ENCODE measurements at places on chromosomes 4 and X. TPM values are rescaled to one million over a fixed set of nuclear protein-coding genes. Genes with fewer than 3 reads are reported as not detected.

DNA sequence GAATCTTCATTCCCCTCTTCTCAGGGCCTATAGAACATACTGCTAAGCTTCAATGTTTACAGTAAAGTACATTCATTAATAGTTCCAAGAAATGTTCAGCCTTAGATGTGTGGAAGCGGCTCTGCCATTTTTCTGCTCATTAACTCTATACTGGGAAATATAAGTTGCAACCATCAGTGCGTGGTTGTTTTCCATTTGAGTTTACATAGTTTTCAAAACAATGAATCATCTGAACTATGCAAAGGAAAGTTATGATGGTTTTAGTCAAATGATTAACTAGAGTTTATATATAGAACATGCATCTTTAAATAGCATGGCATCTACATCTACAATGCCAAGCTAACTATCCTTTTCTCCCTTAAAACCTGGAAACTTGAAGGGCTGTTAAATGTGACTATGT lies 29.6 kb downstream of the LEF1 start:
- no peak for DNase-seq

- no peak for DNase-seq
Observed at GRCh38 chr4:40831146-40831907, 81.6 kb downstream of the NSUN7 start.

- DNase-seq = no peak
Observed at GRCh38 chr4:38769857-38770256, 12.9 kb downstream of the TLR10 start.

GRCh38 chrX:31007321-31007720 lies 64.5 kb downstream of the FTHL17 start:
- no peak for DNase-seq

DNA sequence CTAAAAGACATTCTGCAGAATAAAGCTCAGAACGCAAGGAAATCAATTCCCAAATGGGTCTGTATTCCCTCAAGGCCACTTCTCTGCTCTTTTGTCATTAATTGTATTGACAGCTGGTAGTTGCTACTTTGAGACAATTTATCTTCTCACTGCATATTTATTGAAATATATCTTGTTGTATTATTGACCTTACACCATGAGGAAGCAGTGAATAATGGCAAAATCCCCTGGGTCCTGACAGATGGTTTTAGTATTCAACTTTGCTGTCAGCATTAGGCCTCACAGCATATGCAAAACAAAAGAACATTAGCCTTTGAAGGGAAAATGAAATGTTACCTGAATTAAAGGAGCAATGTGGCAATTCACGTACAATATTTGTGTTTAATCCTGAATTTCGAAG lies 406.1 kb upstream of the TRAM1L1 start:
- no peak for DNase-seq

DNA sequence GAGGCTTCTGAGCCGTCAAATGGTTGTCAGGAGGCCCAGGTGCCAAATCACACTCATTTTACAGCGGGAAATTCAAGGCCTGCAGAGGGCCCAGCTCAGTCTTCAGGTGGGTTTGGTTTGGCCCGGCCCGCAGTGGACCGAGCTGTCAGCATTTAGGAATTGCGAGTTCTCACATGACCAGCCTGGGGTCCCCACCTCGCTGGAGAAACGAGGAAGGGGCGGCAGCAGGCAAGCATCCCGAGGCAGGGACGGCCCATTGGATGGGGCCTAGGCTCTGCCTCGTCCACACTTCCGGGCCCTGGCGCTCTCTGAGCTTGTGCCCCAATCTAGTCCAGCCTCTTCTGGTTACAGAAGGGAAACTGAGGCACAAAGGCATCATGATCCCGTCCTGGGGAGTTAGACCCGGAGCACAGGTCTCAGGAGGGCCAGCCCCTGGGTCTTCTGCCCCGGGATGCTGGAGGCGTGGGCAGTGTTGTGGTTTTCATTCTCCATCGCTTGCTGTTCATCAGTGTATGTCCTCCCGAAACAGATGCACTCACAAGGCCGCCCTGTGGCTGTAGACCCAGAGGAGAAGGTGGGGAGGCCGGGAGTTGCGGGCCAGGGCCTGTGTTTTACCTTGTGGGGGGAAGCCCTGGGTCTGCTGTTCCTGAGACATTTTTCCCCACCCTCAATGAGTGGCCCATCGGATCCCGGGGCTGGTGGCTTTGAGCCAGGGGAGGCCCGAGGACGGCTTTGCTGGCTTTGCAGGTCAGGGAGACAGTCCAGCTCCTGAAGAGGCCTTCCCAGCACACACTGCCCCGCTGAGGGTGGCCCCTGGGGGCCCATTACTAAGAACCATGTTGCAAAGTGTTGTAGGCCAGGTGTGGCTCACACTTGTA lies 8.9 kb downstream of the PSAPL1 start:
- no peak for DNase-seq

DNA sequence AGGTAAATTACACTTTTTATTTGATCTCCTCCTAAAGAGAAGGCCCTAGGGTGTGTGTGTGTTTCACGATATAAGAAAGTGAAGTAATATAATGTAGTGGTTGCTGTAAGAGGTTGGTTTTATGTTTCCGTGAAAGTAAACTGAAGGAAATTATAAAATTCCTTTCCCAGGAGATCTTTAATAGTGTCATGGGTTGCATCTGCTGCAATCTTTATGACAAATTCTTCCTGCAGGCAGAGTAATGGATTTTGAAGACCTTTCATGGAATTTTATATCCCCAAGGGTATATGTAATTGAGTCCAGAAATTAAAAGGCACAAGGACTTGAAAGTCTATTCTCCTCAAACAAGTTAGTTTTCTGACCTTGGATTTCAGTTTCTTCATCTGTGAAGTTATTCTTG lies 538.6 kb downstream of the ANKRD50 start:
- DNase-seq = no peak

DNA sequence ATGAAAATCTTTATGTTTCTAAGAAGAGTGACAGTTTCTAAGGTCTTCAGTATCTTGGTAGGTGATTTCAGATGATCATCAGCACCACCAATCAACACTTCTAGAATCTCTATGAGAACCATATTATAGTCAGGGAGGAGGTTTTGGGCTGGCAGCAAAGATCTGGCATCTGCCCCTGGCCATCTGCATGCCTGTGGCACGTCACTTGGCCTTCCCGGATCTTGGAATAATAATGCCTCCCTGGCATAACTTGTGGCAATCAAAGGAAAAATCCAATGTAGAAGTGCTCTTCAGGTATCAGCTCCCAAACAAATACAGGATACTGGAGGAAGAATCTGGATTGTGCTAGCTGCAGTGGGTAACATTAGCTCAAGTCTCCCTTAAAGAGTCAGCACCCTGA lies 57.3 kb downstream of the RASL11B start:
- DNase-seq = no peak

GRCh38 chr4:8220661-8221450 lies 21.8 kb downstream of the SH3TC1 start:
- peak; percentile 18 for DNase-seq

GRCh38 chr4:67549123-67549522 lies 3.8 kb upstream of the CENPC start:
- no peak for DNase-seq

DNA sequence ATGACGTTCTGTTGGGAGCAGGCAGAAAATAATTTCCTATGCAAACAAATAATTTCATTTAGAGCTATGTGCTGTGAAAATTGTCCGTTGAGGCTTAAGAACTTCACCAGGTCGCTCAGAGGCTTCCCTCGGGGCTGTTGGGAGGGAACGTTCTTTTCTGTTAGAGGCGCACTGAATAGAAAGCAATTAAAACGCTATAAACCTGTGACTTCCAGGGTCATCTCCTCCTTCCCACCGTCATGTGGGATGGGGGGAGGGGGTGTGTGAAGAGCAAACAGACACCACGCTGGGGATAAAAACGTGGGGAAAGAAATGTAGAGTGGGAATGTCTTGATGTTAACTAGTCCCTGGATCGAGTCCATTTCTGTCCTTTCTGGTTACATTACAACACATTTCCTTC lies 35.2 kb upstream of the ZNF518B start:
- no peak for DNase-seq

- DNase-seq = peak; percentile 32
Observed at GRCh38 chrX:101595739-101596419, 21.9 kb downstream of the ARMCX6 start.

DNA sequence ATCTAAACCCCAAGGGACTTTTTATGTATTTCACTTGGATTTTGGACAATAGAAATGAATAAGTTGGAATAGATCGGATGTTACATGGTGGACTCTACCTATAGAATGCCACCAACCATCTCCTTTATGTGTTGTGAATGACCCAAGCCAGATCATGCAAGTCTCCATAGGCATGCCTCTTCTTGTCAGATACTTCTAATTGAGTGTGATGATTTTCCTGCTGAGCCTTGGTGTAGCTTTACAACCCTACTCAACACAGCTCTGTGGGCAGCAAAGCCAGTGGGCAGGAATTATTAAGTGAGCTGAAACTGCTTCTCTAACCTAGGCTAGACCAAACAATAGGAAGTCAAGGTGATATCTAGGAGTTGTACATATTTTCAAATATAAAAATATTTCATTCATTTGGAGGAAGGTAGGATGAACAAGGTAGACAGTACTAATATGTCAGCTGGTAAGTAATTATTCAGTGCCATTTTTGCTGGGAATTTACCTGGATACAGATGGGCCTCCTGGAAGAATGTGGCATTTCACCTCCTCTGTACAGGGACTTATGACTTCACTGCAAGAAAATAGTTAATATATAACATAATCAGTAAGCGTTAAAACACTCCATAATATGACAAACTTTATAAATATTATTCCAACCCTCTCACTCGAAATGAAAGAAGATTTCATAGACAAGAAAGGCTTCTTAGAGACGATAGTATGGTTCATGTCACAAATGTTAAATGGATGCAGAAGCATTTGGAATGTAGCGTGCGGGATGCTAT lies 298.0 kb upstream of the FAT1 start:
- no peak for DNase-seq

GRCh38 chr4:186304866-186305505 lies 39.0 kb downstream of the F11 start:
- DNase-seq = no peak

- no peak for DNase-seq
Observed at GRCh38 chrX:2846992-2847391, 18.3 kb downstream of the GYG2 start.

- DNase-seq = no peak
Observed at GRCh38 chr4:98473046-98473445, 185.4 kb downstream of the TSPAN5 start.

GRCh38 chrX:114006664-114007063 lies 577.2 kb upstream of the HTR2C start:
- no peak for DNase-seq

GRCh38 chr4:169236873-169237626 lies 33.7 kb downstream of the SH3RF1 start:
- DNase-seq = no peak

GRCh38 chr4:94889523-94889922 lies 131.8 kb downstream of the BMPR1B start:
- no peak for DNase-seq

GRCh38 chrX:84760560-84760959 lies 243.1 kb upstream of the APOOL start:
- no peak for DNase-seq

GRCh38 chrX:103175944-103176753 lies 38.8 kb upstream of the BEX4 start:
- peak; percentile 58 for DNase-seq

GRCh38 chr4:71664366-71664765 lies 119.5 kb downstream of the GC start:
- no peak for DNase-seq

GRCh38 chrX:108090491-108091263 lies 665 bp downstream of the PSMD10 start:
- DNase-seq = no peak

DNA sequence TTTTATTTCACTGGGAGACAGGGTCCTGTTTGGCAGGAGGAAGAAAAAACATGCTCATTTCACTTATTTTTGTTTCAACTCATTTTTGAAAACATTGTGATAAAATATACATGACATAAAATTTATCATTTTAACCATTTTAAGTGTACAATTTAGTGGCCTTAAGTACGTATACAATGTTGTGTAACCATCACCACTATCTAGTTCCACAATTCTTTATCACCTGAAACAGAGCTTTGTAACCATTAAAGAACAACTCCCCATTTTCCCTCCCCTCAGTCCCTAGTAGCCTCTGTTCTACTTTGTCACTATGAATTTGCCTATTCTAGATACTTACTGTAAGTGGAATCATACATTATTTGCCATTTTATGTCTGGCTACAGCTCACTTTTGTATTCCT lies 143.8 kb downstream of the GPAT3 start:
- DNase-seq = no peak

DNA sequence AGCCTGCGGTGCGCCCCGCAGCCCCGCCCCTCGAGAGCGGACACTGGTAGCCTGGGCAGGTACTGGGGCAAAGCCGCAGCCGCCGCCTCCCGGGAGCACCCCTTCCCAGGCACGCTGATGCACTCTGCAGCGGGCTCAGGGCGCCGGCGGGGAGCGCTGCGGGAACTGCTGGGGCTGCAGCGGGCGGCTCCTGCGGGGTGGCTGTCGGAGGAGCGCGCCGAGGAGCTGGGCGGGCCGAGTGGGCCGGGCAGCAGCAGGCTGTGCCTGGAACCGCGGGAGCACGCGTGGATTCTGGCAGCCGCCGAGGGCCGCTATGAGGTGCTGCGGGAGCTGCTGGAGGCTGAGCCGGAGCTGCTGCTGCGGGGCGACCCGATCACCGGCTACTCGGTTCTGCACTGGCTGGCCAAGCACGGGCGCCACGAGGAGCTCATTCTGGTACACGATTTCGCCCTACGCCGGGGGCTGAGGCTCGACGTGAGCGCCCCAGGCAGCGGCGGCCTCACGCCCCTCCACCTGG lies 401 bp downstream of the SOWAHD start:
- DNase-seq = no peak

GRCh38 chrX:349196-349595 lies 30.6 kb upstream of the GTPBP6 start:
- no peak for DNase-seq

Gene FATE1
- not detected for total RNA-seq

Gene GASK1B
- total RNA-seq = 21.6 TPM

Gene RGN
- 5.5 TPM for total RNA-seq

Gene MAOB
- 4.3 TPM for total RNA-seq

Gene SPIN2A
- 1.2 TPM for total RNA-seq

Gene PNCK
- total RNA-seq = 4.6 TPM

Gene GLRA2
- total RNA-seq = 1.5 TPM

Gene ABCG2
- total RNA-seq = 17.7 TPM

Gene SRPK3
- total RNA-seq = 4.6 TPM

Gene PITX2
- total RNA-seq = 0.51 TPM

Gene DCAF4L1
- total RNA-seq = not detected

Gene MAML3
- 10.4 TPM for total RNA-seq

Gene IGBP1
- total RNA-seq = 69.7 TPM

Gene RHOH
- 5.8 TPM for total RNA-seq

Gene SMIM10
- total RNA-seq = 6.3 TPM

Gene SPATA18
- total RNA-seq = 8.7 TPM

Gene SPANXA2
- total RNA-seq = not detected

Gene BST1
- total RNA-seq = 14.6 TPM

Gene IL2RG
- total RNA-seq = 56.8 TPM

Gene SATL1
- total RNA-seq = not detected

Measured in mucosa of descending colon (tissue), 3 donors.